AG09319 (cell line): ENCODE measurements at places on chromosomes 1 and 21.

DNA sequence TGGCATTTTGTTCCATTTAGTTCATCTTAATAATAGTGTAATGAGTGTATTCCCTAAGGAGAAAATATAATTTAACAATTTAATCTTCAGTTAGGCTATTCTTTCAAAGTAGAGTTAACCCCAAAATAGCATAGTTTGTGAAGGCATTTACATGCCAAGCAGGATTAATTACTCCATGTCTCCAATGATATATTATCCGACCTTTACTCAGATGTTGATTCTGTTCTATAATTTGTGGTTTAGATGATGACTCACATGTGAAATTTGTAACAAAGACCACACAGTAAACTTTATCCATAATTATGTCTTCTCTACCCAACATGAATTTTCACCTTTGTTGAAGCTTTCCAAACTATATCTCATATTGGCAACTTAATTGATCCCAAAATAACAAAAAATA, 2065.2 kb downstream of the MRPL39 start:
- DNase-seq, result no peak

GRCh38 chr1:35936838-35937237, 5.9 kb downstream of the AGO3 start:
- no peak for DNase-seq

GRCh38 chr1:202047977-202048376, 37.6 kb downstream of the ELF3 start:
- no peak for DNase-seq

DNA sequence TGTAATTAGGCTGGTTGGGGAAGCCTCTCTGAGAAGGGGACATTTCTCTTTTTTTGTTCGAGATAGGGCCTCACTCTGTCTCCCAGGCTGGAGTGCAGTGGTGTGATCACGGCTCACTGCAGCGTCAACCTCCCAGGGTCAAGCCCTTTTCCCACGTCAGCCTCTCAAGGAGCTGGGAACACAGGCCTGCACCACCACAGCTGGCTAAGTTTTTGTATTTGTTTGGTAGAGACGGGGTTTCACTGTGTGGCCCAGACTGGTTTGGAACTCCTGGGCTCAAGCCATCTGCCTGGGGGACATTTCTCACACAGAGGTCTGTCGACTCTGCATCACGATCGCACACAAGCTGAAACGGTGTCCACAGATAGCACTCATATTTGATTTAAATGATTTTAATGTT, 39.7 kb downstream of the HUNK start:
- no peak for DNase-seq

GRCh38 chr1:10211805-10212410, 1.5 kb downstream of the KIF1B start:
- no peak for DNase-seq

GRCh38 chr1:26127235-26128163, 15.9 kb downstream of the PDIK1L start:
- no peak for DNase-seq

DNA sequence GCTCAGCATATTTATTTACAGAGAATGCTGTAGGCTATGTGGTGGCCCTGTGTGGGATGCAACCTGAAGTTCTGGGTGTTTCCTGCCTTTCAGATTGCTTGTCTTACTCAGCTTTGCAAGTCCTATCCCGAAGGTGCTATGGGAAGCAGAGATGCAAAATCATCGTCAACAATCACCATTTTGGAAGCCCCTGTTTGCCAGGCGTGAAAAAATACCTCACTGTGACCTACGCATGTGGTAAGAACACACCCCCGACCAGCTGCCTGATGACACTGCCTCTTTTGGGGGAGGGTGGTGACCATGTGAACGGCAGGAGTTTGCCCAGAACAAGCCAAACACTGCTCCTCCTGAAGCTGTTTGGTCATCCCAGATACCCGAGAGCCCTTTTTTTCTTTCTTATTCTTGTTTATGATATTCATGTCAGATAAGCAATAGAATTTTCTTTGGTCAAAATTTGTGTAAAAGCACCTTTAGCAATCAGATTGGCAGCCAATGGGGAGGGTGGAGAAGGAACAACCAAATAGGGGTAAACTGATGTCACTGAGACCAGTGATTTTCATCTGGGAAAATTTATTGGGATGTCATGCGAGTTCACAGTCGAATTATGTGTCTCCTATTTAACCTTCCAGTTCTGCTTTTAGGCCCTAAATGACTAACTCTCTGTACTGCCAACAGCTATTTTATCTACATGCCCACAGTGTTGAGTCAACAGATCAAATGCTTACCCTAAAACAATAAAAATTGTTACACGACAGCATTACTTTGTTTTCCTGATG, 82.6 kb downstream of the EVA1C start:
- no peak for DNase-seq

DNA sequence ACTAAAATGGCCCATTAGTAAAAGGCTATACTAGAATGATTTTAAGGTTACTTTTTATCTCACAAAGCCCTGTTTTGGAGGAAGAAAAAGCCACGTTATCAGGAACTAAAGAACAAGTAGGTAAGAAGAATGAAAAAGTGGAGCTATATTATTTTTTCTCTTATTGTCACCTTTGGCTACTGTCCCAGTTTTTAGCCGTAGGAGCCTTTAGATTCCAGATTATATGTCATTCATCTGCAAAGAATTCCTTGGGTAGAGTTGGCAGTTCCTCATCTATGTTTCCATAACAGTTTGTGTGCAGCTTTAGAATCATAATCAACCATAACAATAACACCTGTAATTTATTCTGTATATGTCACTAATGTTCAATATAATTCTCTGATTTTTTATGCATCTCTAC, 83.8 kb downstream of the TPR start:
- DNase-seq, result no peak

DNA sequence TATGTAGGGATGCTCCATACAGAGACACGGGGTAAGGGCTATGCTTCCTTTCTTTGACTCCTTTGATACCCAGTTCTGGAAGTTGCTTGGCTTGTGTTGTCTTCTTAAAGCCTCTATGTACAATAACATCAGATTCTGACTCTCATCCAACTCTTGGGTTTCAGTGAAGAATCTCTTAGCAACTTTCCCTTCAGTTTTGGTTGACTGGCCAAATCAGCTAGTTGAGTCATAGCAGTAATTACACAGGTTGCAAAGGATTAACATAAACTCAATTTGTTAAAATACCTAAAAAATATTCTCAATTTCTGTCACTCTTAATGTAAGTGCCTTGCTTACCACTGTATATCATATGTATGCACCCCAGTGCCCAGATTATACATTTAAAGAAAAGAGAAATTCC, 9.2 kb downstream of the CD1E start:
- DNase-seq, result no peak

DNA sequence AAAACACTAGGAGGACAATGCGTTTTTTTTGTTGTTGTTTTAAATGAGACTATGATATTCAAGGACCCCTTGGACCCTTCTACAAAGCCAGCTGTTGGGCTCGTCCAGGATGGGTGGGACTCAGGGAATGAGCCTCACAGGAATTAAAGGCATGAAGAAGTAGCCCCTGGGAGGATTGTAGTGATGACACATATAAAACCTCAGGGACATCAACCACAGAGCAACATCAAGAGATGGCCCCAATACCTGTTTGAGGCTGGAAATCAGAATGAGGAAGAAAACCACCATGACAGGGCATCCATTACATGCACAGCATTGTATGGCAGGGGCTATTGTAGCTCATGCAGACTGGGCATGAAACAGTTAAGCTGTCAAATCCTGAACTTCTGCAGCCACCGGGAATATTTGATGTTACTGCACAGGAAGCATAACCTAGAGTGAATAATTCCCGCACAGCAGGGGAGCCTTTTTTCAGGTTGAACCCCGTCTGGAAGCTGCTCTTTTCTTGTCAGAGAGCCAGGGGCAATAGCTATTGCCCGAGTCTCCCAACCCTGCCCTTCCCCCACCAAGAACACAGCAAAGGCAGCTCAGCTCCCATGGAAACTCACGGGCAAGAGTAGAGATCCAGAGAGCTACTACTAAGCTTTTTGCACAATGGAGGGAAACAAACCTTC, 140.2 kb upstream of the FGGY start:
- no peak for DNase-seq

- DNase-seq, result no peak
These were observed 207.0 kb downstream of the BARHL2 start for GRCh38 chr1:90510143-90510542.

DNA sequence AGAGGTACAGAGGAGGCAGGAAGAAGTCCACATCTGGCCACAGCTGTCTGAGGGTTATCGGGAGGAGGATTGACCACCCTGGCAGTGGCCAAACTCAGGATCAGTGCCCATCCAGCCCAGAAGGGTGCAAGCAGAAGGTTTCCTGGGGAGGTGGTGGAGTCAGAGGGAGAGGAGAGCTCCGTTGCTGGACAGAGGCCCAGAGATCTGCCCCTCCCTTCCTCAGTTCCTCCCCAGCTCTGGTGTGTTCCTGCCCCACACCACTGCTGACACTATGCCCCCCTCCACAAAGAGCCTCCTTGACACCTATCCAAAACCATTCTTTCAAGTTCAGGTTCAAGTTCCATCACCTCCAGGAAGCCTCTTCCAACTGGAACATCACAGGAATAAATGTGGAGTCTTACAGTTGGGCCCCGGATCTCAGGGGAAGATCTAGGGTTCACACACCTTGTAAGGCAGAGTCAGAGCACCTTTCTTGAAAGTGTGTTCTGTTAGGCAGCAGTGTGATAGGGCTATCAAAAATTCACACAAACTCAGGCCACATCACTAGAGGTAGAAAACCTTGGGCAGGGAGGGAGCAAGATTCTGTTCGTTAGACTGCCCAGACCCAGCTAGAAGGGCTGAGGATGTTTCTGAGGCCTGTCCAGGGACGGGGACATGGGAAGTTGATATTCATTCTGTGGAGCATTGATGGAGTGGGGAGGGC, 7.4 kb downstream of the LDLRAD1 start:
- DNase-seq, result no peak

- no peak for DNase-seq
These were observed 39.3 kb upstream of the DUSP10 start for GRCh38 chr1:221781102-221781755.

DNA sequence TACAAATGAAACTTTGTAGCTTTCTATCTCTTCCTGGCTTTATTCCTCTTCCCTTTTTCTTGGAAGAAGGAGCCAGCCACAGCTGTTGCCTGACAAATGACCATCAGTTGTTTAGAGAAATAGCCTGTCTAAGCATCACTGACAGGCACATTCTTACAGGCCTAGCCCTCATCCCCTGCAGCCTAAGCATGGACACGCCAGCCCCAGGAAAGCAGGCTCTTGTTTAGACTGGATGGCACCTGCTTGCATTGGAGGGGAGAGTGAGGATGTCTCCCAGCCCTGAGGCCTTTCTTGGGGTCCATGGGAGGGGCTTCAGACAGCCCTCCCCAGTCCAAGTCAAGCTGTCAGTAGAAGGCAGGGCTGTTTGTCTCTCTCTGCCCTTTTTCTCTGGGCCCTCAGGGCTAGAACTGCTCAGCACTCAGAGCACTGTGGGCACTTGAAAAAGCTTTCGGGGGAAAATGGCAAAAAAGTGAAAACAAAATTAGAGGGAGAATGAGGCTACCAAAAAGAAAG, 282.5 kb upstream of the PLXNA2 start:
- DNase-seq, result no peak

- DNase-seq, result no peak
These were observed 136.8 kb downstream of the PTPRC start for GRCh38 chr1:198775606-198776005.
